Smooth muscle cell of trachea (primary cell): ENCODE measurements at places on chromosomes 13 and 19. TPM values are rescaled to one million over a fixed set of nuclear protein-coding genes. Genes with fewer than 3 reads are reported as not detected.

The KCNK6 gene
- total RNA-seq: 1.5 and 3.6 TPM in 2 replicates

The DDX49 gene
- total RNA-seq: 45.2 and 50.3 TPM in 2 replicates

The SPIB gene
- total RNA-seq: 3.0 TPM in 1 of 2 replicates, not detected in the other

The KXD1 gene
- total RNA-seq: 93.1 and 122 TPM in 2 replicates

The MVB12A gene
- total RNA-seq: 49.2 and 59.2 TPM in 2 replicates

The LHB gene
- total RNA-seq: not detected in 2 replicates

The LGALS4 gene
- not detected in 2 replicates for total RNA-seq

The ZSCAN1 gene
- 0.83 TPM in 1 of 2 replicates, not detected in the other for total RNA-seq

The LIM2 gene
- not detected in 2 replicates for total RNA-seq

The SLC6A16 gene
- 0.66 TPM in 1 of 2 replicates, not detected in the other for total RNA-seq

The KLF5 gene
- total RNA-seq: 0.44 and 0.50 TPM in 2 replicates

The PTPRH gene
- 4.5 and 10.9 TPM in 2 replicates for total RNA-seq

The CDX2 gene
- not detected in 2 replicates for total RNA-seq

The PSG11 gene
- total RNA-seq: not detected in 2 replicates

The KASH5 gene
- 0.17 TPM in 1 of 2 replicates, not detected in the other for total RNA-seq

The IRGC gene
- under 0.01 TPM in 1 of 2 replicates, not detected in the other for total RNA-seq

The FAM216B gene
- not detected in 2 replicates for total RNA-seq

The NRTN gene
- 0.50 TPM in 1 of 2 replicates, not detected in the other for total RNA-seq

The PLEKHF1 gene
- total RNA-seq: 52.8 and 65.2 TPM in 2 replicates
